ENCODE measurements at places on chromosomes 3 and 15.

- DNase-seq = no peak
Measured at GRCh38 chr3:154904328-154904727, 175.8 kb upstream of the MME start.

DNA sequence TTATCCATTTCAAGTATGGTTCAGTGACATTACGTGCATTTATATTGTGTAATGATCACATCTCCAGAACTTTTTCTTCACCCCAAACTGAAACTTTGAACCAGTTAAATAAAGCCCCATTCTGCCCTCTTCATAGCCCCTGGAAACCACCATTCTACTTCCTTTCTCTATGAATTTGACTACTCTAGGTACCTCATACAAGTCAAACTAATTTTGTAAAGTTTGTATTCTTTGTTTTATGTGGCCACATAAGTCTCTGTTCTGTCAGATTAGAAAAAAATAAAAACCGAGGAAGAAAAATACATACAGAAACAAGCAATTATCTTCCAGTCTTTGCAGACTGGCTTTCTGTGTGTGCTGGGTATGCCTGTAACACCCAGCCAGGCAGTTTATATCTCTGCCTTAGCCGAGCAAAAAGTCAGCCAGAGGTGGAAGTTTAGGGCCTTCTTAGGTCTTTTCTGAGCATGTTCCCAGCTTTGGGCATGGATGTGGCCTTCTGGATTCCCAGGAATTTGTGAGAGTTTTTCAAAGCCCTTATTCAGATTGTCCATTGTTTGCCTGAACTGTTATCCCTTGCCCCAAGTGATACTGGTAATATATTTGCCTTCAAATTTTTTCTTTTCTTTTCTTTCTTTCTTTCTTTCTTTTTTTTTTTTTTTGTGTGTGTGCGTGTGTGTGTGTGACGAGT is 6.0 kb upstream of the GRAMD1C start:
- DNase-seq = no peak

GRCh38 chr3:60886518-60886917 is 364.7 kb downstream of the FHIT start:
- DNase-seq = no peak

- DNase-seq = no peak
Measured at GRCh38 chr3:23055733-23056376, 147.3 kb upstream of the UBE2E2 start.

DNA sequence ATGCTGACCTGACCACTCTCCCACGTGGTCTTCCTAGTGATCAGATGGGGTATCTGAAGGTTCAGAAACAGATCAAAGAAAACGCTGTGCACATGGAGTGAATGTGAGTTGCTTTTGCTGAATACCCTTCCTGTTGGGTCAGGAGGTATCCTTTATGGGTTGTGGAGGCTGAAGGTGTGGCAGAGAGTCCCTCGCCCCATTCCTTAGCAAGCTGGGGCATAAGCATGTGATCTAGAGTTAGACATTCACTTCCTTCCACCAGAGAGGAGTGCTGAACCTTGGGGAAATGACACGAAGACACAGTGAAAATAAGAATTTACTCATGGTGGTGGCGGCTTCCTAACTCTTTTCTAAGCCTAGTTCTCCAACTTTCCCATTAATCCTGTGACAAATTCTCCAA is 27.8 kb upstream of the SPTBN5 start:
- DNase-seq = no peak

DNA sequence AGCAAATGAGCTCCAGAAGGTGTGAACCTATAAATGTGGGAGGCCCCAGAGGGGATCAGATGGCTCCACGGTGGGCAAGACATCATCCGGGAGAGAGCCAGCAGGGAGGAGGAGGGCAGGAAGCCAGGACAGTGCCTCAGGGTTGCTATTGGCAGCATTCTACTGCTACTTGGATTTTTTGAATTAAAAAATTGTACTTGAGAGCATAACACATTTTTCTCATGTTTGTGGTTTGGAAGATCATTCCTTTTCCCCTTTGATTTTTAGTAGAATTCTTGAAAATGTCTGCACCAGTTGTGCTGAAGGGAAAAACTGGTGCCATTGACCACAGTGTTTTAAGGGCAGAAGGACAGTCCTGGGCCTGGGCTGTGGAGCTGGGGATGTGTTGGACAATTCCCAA is 59.2 kb downstream of the LYZL4 start:
- no peak for DNase-seq

DNA sequence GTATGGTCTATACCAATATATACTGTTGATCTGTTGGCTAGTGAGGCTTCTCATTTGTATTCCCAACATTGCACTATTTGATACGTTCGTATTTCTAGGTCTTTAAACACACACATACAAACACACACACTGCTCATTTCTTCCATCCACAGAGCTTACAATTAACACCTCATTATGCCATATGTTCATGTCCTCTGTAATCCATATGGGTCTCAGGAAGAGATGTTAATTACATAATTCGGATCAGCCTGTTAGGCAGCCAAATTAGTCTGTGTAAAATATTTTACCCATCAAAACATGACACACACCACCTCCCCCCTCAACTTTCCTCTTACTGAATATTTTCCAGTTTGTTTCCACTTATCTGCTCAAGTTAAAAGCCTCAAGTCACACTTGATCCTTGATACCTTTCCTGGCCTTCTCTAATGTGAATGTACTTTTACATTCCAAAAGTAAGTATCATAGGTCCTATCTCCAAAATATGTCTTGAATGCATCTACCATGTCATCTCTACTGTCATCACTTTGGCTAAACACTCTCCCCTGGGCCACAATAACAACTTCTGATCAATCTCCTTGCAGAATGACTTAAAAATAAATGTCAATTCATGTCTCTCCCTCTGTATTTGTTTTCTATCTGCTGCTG is 28.2 kb downstream of the EOGT start:
- no peak for DNase-seq

- no peak for DNase-seq
Measured at GRCh38 chr3:190366133-190366532, 21.8 kb upstream of the CLDN16 start.

GRCh38 chr15:51884517-51885236 is 55.2 kb downstream of the TMOD3 start:
- no peak for DNase-seq

GRCh38 chr3:149554826-149555225 is 80.3 kb downstream of the TM4SF4 start:
- DNase-seq = no peak

DNA sequence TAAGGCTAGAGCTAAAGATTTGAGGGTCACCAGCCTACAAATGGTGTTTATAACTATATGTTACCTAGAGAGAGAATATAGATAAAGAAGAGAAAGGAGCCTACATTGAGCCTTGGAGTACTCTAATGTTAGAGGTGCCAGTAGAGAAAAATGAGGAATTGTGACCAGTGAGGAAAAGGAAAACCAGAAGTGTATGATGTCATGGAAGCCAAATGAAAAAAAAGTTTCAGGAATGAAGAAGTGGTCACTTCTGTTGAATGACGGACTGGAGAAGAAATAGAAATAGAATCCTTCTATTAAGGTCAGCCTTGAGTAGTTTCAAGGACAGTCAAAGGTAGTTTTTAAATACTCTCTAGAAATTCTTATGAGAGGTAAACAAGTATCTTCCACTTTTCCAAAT is 51.2 kb upstream of the MLF1 start:
- DNase-seq = no peak

- DNase-seq = no peak
Measured at GRCh38 chr15:99993681-99994131, 260.5 kb upstream of the LYSMD4 start.

- DNase-seq = no peak
Measured at GRCh38 chr3:111725706-111726105, 130.6 kb upstream of the ZBED2 start.

- no peak for DNase-seq
Measured at GRCh38 chr3:81433675-81434074, 327.8 kb downstream of the GBE1 start.

GRCh38 chr15:25882466-25882865 is 19.3 kb upstream of the ATP10A start:
- DNase-seq = no peak

DNA sequence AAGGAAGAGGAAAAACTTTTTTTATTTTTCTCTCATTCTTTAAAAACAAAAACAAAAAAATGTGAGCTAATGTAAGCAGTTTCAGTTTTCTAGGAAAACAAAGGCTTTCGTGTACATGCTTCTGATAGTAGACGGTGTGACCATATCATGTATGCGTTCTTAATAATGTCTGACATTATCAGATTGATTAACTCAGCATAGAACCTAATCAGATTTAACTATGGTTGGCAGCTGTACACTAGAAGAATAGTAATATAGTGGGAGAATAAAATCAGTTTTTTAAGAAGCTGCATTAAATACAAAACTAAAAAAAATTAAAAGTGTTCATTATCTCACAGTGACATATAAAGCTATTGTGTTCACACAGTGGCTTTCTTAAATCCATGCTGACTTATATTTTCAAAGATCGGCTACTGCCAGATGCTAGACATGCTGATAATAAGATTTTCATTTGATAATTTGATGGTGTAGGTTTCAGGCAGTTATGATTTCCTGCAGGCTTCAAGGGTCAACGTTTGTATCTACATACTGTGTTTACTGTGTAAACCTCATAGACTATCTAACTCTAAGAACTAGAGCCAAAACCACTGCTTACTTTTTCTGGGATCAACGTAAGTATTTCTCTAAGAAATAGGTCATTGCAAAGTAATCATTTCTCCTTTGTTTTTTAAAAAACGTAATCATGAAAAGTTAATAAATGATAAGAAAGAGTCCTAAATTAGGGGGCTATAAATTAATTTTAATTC is 74.0 kb downstream of the UBE2E2 start:
- no peak for DNase-seq

GRCh38 chr3:115623044-115623868 is at the start of gene GAP43:
Gene GAP43 (plus strand): TSS chr3:115623510. CDS start chr3:115623690, 180 bp downstream.
- DNase-seq = peak; percentile 50

DNA sequence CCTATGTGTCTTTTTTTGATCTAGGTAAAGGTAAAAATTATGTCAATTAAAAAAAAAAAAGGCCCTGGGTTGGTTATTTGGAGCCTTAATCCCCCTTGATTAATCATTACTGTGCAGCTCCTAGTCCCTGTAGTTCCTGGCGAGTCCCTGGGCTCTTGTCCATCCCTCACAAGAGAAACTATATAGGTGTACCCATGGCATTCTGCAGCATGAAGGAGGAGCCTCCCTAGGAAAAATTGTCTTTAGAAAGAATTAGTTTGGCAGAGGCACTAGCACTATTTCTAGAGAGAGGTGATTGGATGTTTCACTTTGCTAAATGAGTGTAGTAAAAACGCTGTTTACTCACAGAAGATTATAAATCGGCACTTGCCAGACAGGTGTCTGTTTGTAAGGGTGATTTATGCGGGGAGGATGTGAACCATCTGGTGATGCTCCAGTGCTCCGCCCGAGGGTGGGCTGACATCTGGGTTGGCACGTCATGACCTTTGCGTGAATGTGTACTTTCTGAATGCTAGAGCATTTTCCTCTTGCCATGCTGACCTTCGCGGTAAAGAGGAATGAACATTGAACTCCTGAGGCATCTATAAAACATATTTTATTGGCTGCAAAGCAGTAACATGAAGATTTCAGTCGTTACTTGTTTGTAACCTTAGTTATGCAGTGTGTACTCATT is 12.6 kb downstream of the PLCL2 start:
- DNase-seq = no peak

Data from NCI-H1092 (cell line).